ENCODE measurements at places on chromosomes 11 and 22.
A peak's percentile ranks its signal among the peaks of the same experiment; 100 is the strongest.

GRCh38 chr11:61507962-61508861 lies at the start of gene LRRC10B:
LRRC10B (plus strand) TSS chr11:61508749; CDS start chr11:61508999, 250 bp downstream.
- peak; percentile 41 for DNase-seq

- DNase-seq = no peak
These were observed 140.5 kb downstream of the TRIM44 start for GRCh38 chr11:35803115-35803514.

GRCh38 chr11:119605137-119605665 lies 123.8 kb downstream of the NECTIN1 start:
- no peak for DNase-seq

GRCh38 chr11:124211321-124211720 lies 28.2 kb downstream of the OR10D3 start:
- no peak for DNase-seq

- no peak for DNase-seq
These were observed 482.6 kb downstream of the MIAT start for GRCh38 chr22:27139935-27140511.

- peak; percentile 7 for DNase-seq
These were observed 84.1 kb downstream of the NXPE2 start for GRCh38 chr11:114762408-114762807.

DNA sequence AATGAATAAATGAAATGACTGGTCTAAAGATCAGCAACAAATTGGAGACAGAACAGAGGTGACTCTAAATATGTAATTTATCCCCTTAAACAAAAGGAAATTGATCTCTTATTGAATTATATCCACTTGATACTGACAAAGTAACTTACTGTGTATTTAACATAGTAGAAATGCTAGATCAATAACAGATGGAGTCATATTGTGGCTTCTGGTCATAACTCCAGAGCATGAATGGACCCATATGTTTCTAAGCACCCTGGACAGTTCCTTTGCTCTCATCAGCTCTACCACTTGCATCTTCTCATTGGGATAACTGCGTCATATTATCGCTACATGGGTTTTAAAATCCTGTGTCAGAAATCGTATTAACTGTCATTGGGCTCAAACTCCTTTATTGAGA lies 222.3 kb downstream of the ETS1 start:
- DNase-seq = no peak

DNA sequence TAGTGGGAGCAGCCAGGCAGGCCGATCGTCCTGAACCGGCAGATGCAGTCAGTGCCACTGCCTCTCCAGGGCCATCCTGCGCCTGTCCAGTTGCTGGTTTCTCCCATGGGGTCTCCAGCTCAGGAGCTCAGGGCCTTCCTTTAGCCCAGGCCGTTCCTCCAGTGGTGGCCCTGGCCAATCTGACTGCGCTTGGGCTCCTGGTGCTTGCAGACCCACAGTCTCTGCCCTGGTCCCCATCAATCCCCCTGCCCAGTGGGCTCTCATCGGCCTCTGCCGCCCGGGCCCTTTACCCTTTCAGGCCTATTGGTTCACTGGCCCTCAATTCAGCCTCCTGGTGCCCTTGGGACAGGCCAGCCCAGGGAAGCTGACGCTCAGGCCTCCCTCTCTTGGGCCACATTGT lies 29.2 kb upstream of the TSKU start:
- DNase-seq = no peak

Measured in stimulated activated CD4-positive, alpha-beta T cell treated with anti-CD3 and anti-CD28 coated beads, Interleukin-4, amount 100 ng/mL, for 1 hour (primary cell).